ENCODE measurements at places on chromosomes 4 and X.

- DNase-seq: no peak
Observed at GRCh38 chr4:109325698-109326097, 23.2 kb upstream of the COL25A1 start.

GRCh38 chrX:70169281-70169680 is 8.0 kb upstream of the DGAT2L6 start:
- no peak for DNase-seq

GRCh38 chr4:48324281-48324680 is 17.0 kb upstream of the SLAIN2 start:
- DNase-seq: no peak

- DNase-seq: no peak
Observed at GRCh38 chrX:68901519-68901918, 72.7 kb downstream of the EFNB1 start.

DNA sequence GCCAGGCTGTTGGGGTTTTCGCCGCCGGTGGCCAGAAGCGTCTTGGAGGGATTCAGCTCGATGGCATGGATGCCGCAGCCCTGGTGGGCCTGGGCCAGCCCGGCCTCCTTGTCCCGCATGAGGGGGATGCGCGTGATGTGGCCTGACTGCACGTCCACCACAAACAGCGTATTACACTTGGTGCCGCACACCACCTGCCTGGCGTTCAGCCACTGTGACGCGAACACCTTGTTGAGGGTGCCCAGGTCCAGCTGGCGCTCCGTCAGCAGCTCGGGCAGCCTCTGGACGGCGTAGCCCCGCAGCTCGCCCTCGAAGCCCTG is 728 bp downstream of the DCAF12L2 start:
- no peak for DNase-seq

DNA sequence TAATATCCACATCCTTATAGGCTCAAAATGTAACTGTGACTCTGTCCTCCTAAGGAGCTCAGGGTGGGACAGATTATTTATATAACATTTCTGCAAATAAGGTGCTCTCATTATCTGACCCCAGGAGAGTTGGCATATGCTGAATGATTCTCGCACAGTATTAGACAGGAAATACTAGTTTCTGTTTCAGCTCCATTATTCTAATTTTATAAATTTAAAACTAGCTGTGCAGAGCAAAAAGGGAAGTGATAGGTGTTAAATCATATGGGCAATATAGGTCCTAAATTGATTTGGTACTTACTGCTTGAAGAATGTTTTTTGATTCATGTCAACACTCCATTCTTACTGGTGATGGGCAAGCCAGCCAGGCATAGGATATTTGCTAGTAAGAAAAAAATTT is 141.5 kb downstream of the GLRA2 start:
- DNase-seq: no peak

GRCh38 chrX:14673236-14673635 is 143.9 kb downstream of the GLRA2 start:
- no peak for DNase-seq

DNA sequence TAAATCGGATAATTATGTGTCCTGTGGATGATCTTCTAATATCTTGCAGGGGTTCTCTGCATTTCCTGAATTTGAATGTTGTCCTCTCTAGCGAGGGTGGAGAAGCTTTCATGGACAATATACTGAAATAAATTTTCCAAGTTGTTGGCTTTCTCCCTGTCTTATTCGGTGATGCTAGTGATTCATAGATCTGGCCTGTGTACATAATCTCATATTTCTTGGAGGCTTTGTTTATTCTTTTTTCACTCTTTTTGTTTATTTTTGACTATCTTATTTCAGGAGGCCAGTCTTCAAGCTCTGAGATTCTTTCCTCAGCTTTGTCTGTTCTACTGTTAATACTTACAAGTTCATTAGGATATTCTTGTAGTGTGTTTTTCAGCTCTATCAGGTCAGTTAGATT is 20.7 kb upstream of the CLGN start:
- no peak for DNase-seq

GRCh38 chrX:129790808-129791207 is 11.1 kb downstream of the SASH3 start:
- no peak for DNase-seq

- DNase-seq: no peak
Observed at GRCh38 chrX:120236687-120237479, 13.7 kb upstream of the ZBTB33 start.

DNA sequence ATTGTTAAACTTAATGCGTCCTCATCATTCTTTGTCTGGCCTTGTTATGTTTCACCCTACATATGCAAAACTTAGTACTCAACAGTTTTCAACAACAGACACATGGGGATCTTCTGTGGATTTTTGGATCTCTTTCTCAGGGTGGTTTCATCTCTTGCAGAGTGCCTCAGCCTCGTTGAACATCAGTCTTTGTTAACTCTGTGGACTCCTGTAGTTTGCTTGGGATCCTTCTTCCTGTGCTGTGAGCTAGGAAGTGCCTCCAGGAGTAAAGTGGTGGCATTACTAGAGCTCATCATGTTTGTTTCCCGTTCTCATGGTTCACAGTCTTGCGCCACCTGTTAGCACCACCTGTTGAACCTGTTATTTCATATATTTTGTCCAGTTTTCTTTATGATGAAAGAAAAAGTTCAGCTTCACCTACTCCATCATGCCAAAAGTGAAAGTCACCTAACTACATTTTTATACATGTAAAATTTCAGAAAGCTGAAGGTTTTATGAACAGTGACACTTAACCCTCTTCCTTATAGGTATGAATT is 27.5 kb upstream of the NDUFC1 start:
- DNase-seq: no peak

DNA sequence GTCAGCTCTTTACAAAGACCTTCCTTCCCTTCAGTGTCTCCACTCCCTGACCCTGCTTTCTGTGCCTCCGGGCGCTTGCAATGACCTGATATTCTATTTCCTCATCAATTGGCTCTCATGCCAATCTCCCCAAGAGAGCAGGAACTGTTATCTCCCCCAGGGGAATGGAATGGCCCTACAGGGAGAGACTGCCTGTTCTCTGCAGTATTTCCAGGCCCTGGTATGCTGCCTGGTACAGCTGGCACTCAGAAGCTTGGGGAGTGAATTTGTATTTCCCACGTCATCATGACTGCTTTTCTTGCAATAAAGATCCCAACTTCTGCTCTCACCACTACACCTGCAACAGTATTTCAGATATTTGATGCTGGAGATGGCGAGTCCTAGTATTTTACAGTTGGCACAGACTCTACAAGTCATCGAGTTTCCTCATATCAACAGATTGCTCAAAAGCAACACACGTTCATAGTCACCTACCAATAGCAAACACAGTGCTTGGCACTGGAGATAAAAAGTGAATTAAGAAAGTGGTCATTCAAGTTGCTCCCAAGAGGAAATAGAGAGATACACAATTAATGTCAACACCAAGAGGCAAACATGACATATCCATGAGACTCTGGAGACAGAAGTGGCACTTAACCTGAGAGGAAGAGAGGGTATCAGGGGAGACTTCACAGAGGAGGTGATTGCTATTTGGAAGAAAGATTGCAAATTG is 90.5 kb upstream of the EGFL6 start:
- DNase-seq: no peak

- DNase-seq: no peak
Observed at GRCh38 chr4:11494232-11494631, 65.5 kb upstream of the HS3ST1 start.

DNA sequence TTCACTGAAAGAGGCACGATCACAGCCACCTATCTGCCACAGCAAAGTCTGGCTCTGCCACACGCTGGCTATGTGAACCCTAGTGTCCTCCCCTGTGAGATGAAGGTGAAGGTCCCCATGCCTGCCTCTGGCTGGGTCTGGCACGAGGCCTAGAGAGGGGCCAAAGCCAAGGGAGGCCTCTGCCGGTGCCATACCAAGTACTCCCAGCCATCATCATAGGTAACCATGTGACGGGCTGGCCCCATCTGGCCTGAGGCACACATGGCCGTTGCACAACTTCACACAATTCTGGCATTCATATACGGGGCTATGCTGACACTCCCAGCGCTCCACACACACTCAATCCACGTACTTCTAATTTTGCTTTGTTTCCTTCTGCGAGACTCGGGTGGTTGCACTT is 15.3 kb downstream of the NOP14 start:
- DNase-seq: peak; percentile 20

DNA sequence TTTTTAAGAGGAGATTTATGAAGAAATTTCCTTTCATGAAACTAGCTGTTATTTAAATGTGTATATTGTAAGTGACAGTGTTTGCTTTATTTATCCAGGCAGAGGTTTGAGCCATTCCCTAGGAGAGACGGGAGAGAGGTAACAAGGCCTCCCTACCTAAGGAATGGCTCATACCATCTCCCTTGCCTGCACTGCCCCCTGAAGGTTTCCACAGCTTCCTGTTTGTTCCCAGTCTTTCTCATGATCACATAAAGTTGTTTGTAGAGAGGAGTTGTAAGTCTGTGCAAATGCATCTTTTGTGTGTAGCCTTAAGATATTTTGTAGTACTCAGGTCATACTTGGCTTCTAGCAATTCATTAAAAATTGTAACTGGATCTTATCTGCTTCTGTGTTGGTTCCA is 1504.5 kb upstream of the PCDH10 start:
- no peak for DNase-seq

DNA sequence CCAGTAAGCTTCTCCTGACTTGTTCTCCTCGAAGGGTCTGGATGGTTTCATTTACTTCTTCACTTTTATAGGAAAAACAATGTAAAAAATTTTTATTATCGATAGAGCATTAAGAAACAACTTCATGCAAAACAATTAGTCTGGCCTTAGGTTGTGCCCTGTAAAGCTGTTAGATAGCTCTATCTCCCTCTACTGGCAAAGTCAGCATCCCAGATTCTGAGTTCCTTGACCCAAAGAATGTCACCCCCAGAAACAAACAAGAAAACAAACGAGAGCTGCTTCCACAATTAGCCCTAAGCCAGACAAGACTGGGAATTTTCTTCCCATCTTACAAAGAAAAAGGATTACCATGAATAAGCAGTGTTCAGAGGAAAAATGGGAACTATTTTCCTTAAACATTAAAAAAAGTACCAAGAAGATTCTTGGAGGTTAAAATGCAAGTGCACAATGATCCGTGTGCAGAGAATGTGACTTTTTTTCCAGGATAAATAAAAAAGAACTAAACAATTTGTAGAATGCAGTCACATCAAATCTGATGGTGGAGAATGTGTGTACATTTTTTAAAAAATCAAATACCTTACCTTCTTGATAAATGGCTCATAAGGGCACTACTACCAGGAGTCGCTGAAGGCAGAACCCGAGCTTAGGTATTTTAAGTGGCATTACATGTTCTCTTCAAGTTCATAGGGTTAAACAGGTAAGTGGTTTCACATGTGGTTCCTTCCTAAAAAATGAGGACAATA is 293.2 kb downstream of the FBXO8 start:
- no peak for DNase-seq

- DNase-seq: no peak
Observed at GRCh38 chrX:43328358-43328946, 327.6 kb upstream of the MAOA start.

Data from stimulated activated CD8-positive, alpha-beta memory T cell treated with anti-CD3 and anti-CD28 coated beads, Interleukin-4, amount 100 ng/mL, for 48 hours (primary cell).